Cardiac muscle cell (in vitro differentiated cells and primary cell): ENCODE measurements at places on chromosomes 16 and 17.

DNA sequence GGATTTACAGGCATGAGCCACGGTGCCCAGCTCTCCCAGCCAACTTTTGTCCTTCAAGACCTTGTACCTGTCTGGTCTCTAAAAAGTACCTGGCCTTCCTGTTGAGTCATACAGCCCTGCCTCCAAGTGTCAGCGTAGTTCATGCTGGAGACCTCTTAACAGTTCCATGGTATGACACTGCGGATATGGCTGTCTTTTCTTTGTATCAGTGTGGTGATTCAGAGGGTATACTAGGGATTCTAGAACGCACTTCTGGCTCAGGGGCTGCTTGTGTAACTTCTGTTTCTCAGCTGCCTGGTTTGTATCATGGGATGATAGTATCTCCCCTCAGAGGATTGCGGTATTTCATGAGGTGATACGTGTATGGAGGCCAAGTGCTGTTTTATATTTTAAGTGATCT lies 2.0 kb upstream of the TMEM11 start:
- H3K27ac ChIP-seq: peak overlapping the region; percentile 45
- DNase-seq: peak; percentile 62
- H3K4me1 ChIP-seq: peaks cover 22% of the 10 kb centered on the region
- no peaks in the 10 kb centered on the region for H3K27me3 ChIP-seq
- H3K36me3 ChIP-seq: no peaks in the 10 kb centered on the region

DNA sequence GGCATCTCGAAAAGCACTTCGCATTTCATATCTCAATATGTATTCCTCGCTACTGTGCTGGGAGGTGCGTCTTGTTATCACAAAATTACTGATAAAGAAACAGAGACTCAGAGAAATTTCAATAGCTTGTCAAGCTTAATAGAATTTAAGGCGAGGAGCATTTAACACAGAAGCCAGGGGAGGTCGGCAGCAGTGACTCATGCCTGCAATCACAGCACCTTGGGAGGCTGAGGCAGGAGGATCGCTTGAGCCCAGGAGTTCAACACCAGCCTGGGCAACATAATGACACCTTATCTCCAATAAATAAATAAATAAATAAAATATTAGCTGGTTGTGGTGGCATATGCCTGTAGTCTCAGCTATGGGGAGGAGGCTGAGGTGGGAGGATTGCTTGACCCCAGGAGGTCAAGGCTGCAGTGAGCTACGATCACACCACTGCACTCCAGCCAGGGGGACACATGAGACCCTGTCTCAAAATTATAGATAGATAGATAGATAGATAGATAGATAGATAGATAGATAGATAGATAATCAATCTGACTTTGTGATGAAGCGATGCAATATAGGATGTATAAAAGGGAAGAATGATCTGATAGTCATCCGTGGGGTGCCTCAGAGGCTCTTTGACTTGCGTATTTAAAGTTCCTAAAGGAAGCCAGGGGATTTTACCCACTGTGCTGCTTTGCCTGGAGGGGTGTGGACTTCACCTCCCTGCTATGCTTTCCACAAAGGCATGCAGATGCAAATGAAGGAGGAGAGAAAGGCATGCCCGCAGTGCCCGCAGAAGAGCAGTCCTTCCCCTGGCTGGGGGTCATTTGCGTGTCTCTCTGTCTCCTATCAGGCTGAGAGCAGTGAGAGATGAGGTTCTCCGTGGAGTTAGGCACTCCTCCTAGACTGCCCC lies 15.9 kb upstream of the USP10 start:
- H3K36me3 ChIP-seq: no peaks in the 10 kb centered on the region
- H3K27me3 ChIP-seq: no peaks in the 10 kb centered on the region
- H3K4me3 ChIP-seq: no peak overlapping the region
- H3K27ac ChIP-seq: no peak overlapping the region
- no peaks in the 10 kb centered on the region for H3K4me1 ChIP-seq

DNA sequence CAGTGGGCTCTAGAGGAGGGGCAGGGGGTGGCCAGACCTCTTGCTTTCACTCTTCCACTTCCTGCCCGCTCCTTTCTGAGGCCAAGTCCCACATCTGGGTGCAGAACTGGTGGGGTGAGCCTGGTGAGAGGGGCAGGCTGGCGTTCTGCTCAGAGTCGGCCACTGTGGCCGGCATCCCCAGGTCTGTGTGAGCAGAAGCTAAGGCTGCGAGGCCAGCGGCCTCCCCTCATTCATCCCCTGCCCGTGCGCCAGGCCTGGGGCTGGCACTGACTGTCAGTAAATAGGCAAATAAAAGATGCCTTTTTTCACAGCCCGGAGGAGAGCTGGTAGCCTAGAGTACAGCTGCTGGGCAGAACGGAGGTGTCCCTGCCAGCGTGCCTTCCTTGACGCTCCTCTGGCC lies 1.2 kb downstream of the DEF8 start:
- H3K27ac ChIP-seq: no peak overlapping the region
- DNase-seq: no peak
- H3K4me1 ChIP-seq: peaks cover 4% of the 10 kb centered on the region
- H3K27me3 ChIP-seq: peaks cover 40% of the 10 kb centered on the region

DNA sequence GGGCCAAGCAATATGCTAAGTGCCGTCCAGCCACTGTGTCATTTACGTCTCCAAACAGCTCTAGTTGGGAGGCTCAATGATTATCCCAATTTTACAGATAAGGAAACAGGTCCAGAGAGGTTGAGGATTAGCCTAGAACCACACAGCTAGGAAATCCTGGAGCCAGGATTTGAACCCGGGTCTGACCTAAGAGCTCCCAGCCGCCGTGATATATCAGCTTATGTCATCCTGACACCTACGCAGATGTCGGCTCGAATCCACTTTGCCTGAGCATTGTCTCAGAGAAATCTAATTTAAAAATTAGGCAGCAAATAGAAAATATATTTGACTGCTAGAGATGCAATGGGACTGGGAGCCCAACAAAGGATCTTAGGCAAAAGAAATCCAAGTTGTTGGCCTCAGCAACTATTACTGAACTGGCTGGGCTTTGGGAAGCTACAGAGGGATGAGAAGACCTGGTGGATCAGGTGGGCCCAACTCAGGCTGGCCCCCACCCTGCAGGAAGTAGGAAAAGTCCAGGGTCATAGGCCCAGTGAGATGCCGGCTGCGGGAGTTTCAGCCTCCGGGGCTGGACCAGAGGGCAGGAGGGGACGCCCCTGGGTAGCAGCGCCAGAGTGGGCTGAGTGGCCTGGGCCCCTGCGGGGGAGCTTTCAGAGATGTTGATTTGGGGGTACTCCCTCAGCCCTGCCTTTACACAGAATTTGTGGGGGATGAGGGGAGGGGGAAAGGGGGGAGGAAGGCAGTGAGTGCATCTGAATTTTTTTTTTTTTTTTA lies 35.1 kb upstream of the IL21R start:
- no peaks in the 10 kb centered on the region for H3K27me3 ChIP-seq
- H3K4me1 ChIP-seq: peaks cover 3% of the 10 kb centered on the region
- H3K4me3 ChIP-seq: no peak overlapping the region
- H3K36me3 ChIP-seq: no peaks in the 10 kb centered on the region
- peak; percentile 30 for DNase-seq

DNA sequence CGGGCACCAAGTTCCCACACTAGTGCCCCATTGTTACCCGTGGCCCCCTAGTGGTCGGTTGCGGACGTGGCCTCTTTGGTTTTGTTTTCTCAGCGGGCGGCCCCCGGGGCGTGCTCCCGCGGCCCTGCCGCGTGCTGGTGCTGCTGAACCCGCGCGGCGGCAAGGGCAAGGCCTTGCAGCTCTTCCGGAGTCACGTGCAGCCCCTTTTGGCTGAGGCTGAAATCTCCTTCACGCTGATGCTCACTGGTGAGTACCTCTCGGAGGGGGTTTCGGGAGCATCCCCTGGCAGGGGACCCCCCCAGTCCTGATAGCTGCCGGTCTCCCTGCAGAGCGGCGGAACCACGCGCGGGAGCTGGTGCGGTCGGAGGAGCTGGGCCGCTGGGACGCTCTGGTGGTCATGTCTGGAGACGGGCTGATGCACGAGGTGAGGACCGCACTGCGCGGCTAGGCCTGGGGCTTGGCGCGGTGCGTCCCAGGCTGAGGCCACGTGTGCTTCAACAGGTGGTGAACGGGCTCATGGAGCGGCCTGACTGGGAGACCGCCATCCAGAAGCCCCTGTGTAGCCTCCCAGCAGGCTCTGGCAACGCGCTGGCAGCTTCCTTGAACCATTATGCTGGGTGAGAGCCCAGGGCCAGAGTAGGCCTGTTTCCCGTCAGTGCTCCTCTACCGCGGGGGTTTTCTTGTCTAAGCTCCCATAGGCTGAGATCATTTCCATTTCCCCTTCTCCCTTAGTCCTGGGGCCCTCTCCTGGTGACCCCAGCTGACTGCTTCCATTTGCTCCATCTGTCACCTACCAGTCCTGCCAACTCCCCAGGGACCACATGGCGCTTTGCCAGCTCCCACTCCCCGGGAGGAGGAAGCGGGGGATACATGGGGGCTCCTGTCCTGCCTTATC lies 1.7 kb downstream of the SPHK1 start:
- H3K36me3 ChIP-seq: peaks cover 3% of the 10 kb centered on the region
- DNase-seq: peak; percentile 89
- H3K4me3 ChIP-seq: peak overlapping the region; percentile 39
- peaks cover 3% of the 10 kb centered on the region for H3K4me1 ChIP-seq

DNA sequence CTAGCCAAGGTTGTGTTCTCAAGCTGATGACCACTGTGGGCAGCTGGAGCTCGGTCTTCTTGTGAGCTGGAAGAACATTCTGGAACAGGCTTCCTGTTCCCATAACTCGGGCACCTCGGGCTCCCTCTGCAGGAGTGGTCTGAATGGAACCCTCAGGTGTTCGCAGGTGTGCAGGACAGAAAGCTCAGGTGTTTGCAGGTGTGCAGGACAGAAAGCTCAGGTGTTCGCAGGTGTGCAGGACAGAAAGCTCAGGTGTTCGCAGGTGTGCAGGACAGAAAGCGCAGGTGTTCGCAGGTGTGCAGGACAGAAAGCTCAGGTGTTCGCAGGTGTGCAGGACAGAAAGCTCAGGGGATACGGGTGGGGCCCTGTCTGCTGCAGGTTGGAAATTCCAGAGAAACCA lies 109.0 kb upstream of the CACNG5 start:
- no peak overlapping the region for H3K27ac ChIP-seq
- no peaks in the 10 kb centered on the region for H3K36me3 ChIP-seq
- H3K27me3 ChIP-seq: no peaks in the 10 kb centered on the region
- no peak overlapping the region for H3K4me3 ChIP-seq
- H3K4me1 ChIP-seq: no peaks in the 10 kb centered on the region
- no peak for DNase-seq

DNA sequence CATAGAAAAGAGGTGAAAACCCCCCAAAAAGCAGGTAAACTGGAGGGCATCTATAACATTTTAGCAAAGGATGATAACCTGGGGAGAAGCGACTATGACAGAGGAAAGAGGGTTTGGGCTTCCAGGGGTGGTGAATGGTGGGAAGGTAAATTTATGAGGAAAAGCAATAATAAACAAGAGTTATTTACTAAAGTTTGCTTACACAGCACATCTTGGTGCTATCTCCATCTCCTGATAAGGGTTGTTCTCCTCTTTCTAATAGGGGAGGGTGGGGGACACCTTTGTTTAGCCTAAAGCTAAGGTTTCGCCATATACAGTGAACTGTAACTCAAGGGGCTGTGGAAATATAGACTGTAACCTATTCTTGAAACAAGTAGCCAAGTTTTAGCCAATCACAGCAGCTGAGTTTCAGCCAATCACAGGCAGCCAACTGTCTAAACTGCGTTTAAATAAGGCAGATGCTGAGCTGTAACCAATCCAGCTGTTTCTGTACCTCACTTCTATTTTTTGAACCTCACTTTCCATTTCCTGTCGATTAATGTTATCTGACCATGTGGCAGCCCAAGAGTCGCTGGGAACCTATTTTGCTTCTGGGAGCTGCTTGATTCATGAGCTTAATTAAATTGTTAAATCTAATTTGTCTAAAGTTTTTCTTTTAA lies 191.8 kb downstream of the MAP2K6 start:
- no peak overlapping the region for H3K4me3 ChIP-seq
- no peaks in the 10 kb centered on the region for H3K36me3 ChIP-seq
- H3K4me1 ChIP-seq: peaks cover 6% of the 10 kb centered on the region
- DNase-seq: no peak
- no peak overlapping the region for H3K27ac ChIP-seq

DNA sequence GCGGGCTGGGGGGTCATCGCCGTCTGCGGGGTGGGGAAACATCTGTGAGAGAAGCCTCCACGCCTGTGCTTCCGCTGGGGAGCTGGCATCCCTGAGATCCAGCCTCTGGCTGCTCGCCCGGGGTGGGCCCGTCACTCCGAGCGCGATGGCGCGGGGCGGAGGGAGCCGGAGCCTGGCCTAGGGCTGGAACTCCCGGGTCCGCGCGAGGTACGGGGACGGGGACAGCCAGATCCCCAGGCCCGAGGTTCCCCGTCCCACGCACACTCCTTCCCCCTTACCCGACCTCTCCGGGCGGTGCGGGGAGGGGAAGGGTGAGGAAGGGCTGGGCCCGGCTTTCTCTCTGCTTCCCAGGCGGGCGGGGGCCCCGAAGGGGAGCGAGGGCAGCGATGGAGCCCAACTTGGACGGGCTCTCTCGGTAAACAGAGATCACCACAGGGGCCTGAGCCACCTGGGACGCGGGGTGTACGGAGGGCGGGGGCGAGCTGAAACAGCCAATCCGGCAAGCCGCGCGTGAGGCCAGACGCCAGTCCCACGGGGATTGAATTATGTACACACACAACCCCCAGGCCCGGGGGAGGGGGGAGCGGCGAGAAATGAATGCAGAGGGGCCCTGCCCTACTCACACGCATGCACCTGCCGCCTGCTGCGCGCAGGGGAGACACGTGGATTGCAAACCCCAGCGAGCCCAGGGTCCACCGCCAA lies at the start of gene SLC16A11:
TSS of gene SLC16A11 (minus strand) at position 596 of the 702 bp plus-strand sequence. CDS start at position 17, 579 bp downstream.
- H3K36me3 ChIP-seq: no peaks in the 10 kb centered on the region
- H3K4me1 ChIP-seq: peaks cover 5% of the 10 kb centered on the region
- no peak within 1 kb of the TSS for H3K27ac ChIP-seq

DNA sequence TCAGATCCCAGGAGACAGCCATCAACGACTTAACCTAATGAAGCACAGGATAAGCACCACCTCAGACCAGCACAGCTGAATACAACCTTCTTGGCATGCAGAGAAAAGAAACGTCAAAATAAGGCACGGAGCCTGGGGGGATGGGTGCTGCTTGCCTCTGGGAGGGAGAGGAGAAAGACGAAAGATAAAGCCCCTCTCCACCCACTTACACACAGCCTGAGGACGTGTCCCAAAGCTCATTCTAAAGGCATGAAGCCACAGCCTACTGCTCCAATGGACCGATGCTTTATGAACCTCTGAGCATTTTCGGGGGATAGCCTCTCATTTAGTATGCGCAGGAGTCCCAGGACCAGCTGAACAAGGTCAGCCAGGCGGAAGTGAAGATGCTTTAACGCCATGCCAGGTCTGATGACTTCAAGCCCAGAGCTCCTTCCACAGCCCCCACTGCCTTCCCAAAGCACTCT lies 31.1 kb downstream of the ST3GAL2 start:
- DNase-seq: no peak
- H3K27ac ChIP-seq: peak overlapping the region; percentile 63
- H3K4me3 ChIP-seq: no peak overlapping the region
- H3K27me3 ChIP-seq: no peaks in the 10 kb centered on the region
- peaks cover 12% of the 10 kb centered on the region for H3K4me1 ChIP-seq

- no peak overlapping the region for H3K27ac ChIP-seq
- H3K4me3 ChIP-seq: no peak overlapping the region
- DNase-seq: no peak
- no peaks in the 10 kb centered on the region for H3K36me3 ChIP-seq
Observed at GRCh38 chr17:76572201-76572910, 13.3 kb downstream of the ST6GALNAC2 start.

GRCh38 chr16:55572439-55572838 lies 6.0 kb downstream of the CAPNS2 start:
- H3K27me3 ChIP-seq: no peaks in the 10 kb centered on the region
- H3K36me3 ChIP-seq: no peaks in the 10 kb centered on the region
- no peak overlapping the region for H3K4me3 ChIP-seq
- no peaks in the 10 kb centered on the region for H3K4me1 ChIP-seq
- no peak overlapping the region for H3K27ac ChIP-seq
- DNase-seq: peak; percentile 30

- H3K27me3 ChIP-seq: no peaks in the 10 kb centered on the region
- H3K36me3 ChIP-seq: no peaks in the 10 kb centered on the region
- peak within 1 kb of the TSS; percentile 91 for H3K27ac ChIP-seq
- peaks cover 56% of the 10 kb centered on the region for H3K4me1 ChIP-seq
- H3K4me3 ChIP-seq: peak within 1 kb of the TSS; percentile 67
Observed at GRCh38 chr16:75251280-75252048, at the start of gene BCAR1. Gene BCAR1, minus strand, starts transcription at chr16:75251624. Its CDS starts 142 bp downstream, at chr16:75251482.
